ENCODE measurements at places on chromosomes 5 and 9. TPM values are rescaled to one million over a fixed set of nuclear protein-coding genes. Genes with fewer than 3 reads are reported as not detected.

Gene QRFP
- total RNA-seq = not detected

DNA sequence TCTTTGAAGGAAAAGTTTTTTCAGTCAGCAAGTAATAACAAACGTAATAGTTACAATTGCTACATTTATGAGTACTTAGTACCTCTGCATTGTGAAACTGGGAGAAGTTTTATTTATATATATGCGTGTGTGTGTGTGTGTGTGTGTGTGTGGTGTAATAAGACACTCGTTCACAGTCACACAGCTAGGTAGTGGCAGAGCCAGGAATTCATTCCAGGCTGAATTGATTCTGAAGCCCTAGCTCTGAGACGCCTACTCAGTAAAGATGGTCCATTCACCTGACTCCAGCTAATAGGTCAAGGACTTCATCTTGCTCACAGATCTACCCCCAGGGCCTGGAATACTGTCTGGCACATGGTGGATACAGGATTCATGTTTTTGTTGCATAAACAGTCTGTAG lies 13.6 kb upstream of the CAST start:
- no peaks in the 10 kb centered on the region for H3K36me3 ChIP-seq
- no peak for DNase-seq
- no peaks in the 10 kb centered on the region for H3K4me1 ChIP-seq
- no peaks in the 10 kb centered on the region for H3K27me3 ChIP-seq

Gene ACSL6
- total RNA-seq = 9.5 TPM

- no peak overlapping the region for H3K27ac ChIP-seq
- H3K27me3 ChIP-seq = peaks cover 38% of the 10 kb centered on the region
- no peak overlapping the region for H3K4me3 ChIP-seq
- no peak for DNase-seq
- no peaks in the 10 kb centered on the region for H3K4me1 ChIP-seq
Observed at GRCh38 chr9:126690431-126691051, 76.8 kb downstream of the LMX1B start.

DNA sequence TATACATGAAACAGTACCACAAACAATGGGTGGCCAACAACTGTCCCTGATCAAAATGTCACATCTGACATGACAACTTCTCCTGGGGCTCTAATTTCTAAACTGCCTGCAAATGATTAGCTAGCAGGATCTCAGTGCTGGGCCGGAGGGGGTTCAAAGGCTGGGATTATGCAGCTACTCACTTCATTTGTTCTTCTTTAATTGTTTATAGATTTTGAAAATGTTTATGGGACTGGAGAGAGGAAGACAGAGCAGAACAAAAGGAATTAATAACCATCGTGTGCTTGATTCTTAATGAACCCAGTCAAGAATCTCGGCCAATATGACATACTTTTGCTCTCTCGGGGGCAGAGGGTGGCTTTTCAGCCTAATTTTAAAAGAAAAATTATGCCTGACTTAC lies 313.6 kb downstream of the NSG2 start:
- no peak overlapping the region for H3K4me3 ChIP-seq
- no peaks in the 10 kb centered on the region for H3K4me1 ChIP-seq
- H3K27me3 ChIP-seq = no peaks in the 10 kb centered on the region
- H3K36me3 ChIP-seq = no peaks in the 10 kb centered on the region
- no peak overlapping the region for H3K27ac ChIP-seq
- no peak for DNase-seq

- H3K36me3 ChIP-seq = no peaks in the 10 kb centered on the region
- H3K27me3 ChIP-seq = no peaks in the 10 kb centered on the region
- no peak for DNase-seq
- H3K4me1 ChIP-seq = no peaks in the 10 kb centered on the region
Observed at GRCh38 chr9:14909181-14909580, 1.0 kb downstream of the FREM1 start.

Gene SPATA31E1
- total RNA-seq = not detected

DNA sequence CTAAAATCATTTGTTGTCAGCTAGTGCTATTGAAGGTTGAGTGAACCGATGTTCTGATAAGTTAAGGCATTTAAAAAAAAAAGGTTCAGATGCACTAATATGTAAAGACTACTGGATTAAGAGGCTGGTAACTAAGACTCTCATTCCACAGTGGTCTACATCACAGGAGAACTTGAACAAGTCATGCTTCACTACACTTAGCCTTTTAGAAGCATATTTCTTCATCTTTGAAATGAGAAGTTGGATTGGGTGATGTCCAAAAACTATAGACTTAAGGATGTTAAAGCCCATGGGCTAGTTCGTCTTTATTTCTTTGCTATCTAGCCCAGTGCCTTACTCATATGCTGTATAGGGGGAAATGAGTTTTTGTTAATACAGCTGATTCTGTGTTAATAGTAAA lies 107.2 kb downstream of the NDUFS4 start:
- H3K27me3 ChIP-seq = no peaks in the 10 kb centered on the region
- H3K4me3 ChIP-seq = no peak overlapping the region
- DNase-seq = no peak
- H3K27ac ChIP-seq = no peak overlapping the region
- no peaks in the 10 kb centered on the region for H3K36me3 ChIP-seq
- H3K4me1 ChIP-seq = no peaks in the 10 kb centered on the region

DNA sequence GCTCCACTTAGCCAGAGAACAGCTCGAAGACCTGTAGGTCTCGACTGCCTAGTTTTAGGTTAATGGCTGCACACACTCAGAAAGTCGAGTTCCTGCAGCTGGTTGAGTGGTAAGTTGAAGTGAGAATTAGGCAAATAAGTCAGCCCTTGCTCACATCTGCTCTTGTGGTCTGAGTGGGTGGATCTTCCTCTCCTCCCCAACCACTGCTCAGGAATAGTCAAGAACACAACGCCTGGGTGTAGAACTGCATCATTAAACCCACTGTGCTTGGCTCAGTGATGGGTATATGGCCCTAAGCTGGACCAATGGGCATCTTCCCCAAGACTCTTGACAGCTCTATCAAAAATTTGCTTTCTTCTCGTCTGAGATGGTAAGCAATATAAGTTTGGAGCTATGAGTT lies 20.9 kb upstream of the ADAM19 start:
- H3K4me3 ChIP-seq = no peak overlapping the region
- H3K36me3 ChIP-seq = no peaks in the 10 kb centered on the region
- H3K4me1 ChIP-seq = no peaks in the 10 kb centered on the region
- no peak overlapping the region for H3K27ac ChIP-seq

Gene GPR151
- total RNA-seq = not detected

Gene ANKRD31
- 0.52 TPM for total RNA-seq

Gene DMRTA1
- 0.10 TPM for total RNA-seq

GRCh38 chr5:161095953-161096352 lies 243.9 kb upstream of the ATP10B start:
- no peaks in the 10 kb centered on the region for H3K36me3 ChIP-seq
- H3K4me1 ChIP-seq = no peaks in the 10 kb centered on the region
- no peak for DNase-seq
- H3K4me3 ChIP-seq = no peak overlapping the region

DNA sequence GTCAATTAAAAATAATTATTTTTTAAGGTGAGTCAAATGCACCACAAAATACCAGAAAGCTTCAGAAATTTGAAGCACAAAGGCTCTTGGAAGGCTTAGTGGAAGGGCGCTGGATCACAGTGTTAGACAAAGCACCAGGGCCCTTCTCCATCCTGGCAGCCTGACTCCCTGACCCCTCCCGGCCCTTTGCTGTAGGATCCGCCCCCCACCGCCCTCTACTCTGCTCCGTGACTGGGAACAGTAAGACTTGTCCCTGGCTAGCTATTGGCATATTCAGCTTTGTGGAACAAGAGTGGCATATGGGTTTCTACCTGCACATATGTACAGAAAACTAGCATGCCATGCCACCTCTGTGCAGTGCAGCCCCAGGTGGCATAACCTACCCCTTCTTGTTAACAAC lies 222.1 kb downstream of the SYK start:
- H3K36me3 ChIP-seq = no peaks in the 10 kb centered on the region
- no peaks in the 10 kb centered on the region for H3K4me1 ChIP-seq
- no peak for DNase-seq
- H3K27me3 ChIP-seq = no peaks in the 10 kb centered on the region
- no peak overlapping the region for H3K27ac ChIP-seq
- no peak overlapping the region for H3K4me3 ChIP-seq

- peaks cover 34% of the 10 kb centered on the region for H3K4me1 ChIP-seq
- no peak overlapping the region for H3K4me3 ChIP-seq
- no peak for DNase-seq
- peaks cover 92% of the 10 kb centered on the region for H3K27me3 ChIP-seq
Observed at GRCh38 chr9:37034938-37035647, 1.0 kb upstream of the PAX5 start.

- no peak overlapping the region for H3K27ac ChIP-seq
- peaks cover 10% of the 10 kb centered on the region for H3K4me1 ChIP-seq
- no peak for DNase-seq
- no peaks in the 10 kb centered on the region for H3K27me3 ChIP-seq
- no peaks in the 10 kb centered on the region for H3K36me3 ChIP-seq
Observed at GRCh38 chr5:448766-449090, 5.8 kb downstream of the EXOC3 start.
